ENCODE measurements at places on chromosomes 2 and 18.
A peak's percentile ranks its signal among the peaks of the same experiment; 100 is the strongest.

GRCh38 chr2:241157841-241158545, 7.7 kb downstream of the PPP1R7 start:
- no peak for DNase-seq

- no peak for DNase-seq
Measured at GRCh38 chr2:95303191-95303919, 6.2 kb downstream of the KCNIP3 start.

DNA sequence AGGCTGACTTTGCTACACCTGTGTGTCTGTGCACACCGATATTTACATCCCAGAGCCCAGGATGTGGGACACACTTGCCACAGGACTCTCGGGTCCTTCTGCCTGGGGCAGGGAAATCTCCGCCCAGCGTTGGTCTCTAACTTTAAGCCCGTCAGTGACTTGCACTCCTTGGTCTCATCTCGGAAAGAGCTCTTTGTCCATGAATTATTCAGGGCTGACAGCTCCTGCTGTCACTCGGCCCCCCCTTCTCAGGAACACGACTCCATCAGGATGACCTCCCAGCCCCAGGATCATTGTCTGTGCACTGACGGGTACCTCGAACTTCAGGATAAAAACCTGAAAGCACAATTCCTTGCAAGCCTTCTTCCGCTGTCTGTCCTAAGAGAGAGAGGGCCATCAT, 26.6 kb downstream of the PLB1 start:
- DNase-seq = no peak

GRCh38 chr2:148552675-148553331, 91.7 kb upstream of the EPC2 start:
- no peak for DNase-seq

GRCh38 chr2:230893338-230893737, 28.6 kb downstream of the ITM2C start:
- DNase-seq = no peak

GRCh38 chr2:29463181-29463900, 348.1 kb downstream of the CLIP4 start:
- no peak for DNase-seq

- no peak for DNase-seq
Measured at GRCh38 chr2:63865159-63865799, 23.6 kb downstream of the UGP2 start.

DNA sequence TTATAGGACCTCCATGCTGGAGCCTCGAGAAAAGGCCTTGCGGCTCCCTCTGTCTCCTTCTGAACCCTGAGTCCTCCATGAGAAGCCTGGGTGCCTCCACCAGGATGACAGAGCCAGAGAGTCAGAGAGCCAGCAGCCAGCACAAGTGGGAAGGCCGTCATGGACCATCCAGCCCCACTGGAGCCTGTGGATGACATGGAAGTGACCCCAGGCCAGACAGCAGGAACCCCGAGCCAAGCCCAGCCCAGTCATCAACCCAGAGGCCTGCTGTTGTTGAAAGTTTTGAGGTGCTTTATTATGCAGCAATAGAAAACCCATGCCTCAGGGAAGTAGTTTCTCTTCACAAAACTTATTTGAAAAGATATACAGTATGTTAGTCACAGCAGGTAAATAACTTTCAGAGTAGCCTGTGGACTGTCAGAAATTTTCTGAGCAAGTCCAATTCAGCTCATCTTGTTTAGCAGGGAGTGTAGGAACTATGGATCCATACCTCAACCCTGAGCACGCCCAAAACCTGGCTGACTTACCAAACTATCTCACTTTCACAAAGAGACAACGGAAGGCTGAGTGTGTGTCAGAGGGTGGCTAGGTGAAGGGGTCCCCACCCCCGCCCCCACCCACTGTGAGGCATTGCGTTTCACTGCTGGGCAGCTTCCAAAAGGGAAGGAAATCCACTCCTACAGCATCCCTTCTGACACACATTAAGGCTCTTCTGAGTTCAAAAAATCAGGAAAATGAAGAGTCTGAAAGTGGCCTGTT, 79.9 kb upstream of the NDUFV2 start:
- peak; percentile 27 for DNase-seq

- DNase-seq = no peak
Measured at GRCh38 chr2:156837635-156838370, 401.6 kb downstream of the GPD2 start.

DNA sequence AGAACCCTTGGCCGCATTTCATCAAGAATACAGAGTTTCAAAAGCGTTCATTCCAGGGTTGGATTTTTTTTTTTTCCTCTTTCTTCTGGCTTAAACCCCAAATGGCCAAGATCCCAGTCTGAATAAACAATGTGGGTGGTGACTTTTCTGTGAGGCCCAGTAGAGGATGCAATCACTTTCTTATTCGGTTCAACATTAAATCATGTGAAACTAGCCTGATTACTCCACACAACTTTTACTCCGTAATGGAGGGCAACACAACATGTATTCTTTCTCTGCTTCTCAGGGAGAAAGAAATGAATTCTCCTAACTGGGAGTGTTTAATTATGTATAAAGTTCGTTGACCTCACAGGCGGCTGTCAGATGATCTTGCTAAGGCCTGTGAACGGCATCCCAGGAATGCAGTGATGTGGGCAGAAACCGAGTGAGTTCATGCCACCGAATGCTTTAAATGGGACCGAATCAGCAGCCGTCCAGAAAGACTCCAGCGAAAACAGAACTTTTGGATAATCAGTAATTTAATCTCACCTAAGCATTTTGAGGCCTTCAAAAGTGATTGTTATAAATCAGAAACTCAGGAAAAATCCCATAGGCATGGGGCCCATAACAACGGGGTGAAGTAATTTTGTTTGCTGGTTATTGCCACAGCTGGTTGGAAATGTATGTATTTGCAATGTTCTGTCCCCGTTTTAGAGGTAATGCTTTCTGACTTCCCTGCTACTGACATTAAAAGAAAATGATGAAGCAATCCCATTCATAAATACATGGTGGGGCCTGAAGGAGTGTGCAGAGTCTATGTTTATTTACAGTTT, 81.5 kb downstream of the BCL2 start:
- peak; percentile 35 for DNase-seq

- DNase-seq = no peak
Measured at GRCh38 chr2:220198896-220199295, 571.5 kb downstream of the SLC4A3 start.

- DNase-seq = no peak
Measured at GRCh38 chr2:33052361-33052735, 105.6 kb downstream of the LTBP1 start.

- no peak for DNase-seq
Measured at GRCh38 chr2:49367003-49367402, 212.7 kb upstream of the FSHR start.

GRCh38 chr2:163735685-163736432, at the start of gene FIGN:
FIGN (minus strand) TSS chr2:163736008; CDS start chr2:163734927, 1,081 bp downstream.
- DNase-seq = peak; percentile 89

GRCh38 chr2:95069465-95069864, 44.0 kb downstream of the MAL start:
- DNase-seq = no peak

GRCh38 chr18:43275546-43275945, 1.7 kb downstream of the SYT4 start:
- no peak for DNase-seq

DNA sequence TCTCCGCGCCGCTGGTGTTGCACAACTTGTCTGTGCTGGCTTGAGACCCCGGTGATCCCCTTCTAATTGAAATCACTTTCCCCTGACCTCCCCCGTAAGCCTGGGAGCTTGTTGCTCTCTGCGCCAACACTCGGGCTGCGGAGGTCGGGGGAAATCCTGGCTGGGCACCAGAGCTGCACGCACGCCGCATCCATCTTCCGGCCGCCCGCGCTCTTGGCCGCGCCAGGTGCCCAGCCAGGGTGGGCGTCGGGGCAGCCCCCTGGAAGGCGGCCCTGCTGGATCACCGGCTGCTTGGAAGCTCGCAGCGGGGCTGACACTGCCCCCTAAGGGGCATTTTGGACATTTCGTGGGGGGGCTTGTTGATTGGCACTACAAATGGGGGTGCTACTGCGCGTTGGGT, 280.3 kb upstream of the SKOR2 start:
- no peak for DNase-seq

DNA sequence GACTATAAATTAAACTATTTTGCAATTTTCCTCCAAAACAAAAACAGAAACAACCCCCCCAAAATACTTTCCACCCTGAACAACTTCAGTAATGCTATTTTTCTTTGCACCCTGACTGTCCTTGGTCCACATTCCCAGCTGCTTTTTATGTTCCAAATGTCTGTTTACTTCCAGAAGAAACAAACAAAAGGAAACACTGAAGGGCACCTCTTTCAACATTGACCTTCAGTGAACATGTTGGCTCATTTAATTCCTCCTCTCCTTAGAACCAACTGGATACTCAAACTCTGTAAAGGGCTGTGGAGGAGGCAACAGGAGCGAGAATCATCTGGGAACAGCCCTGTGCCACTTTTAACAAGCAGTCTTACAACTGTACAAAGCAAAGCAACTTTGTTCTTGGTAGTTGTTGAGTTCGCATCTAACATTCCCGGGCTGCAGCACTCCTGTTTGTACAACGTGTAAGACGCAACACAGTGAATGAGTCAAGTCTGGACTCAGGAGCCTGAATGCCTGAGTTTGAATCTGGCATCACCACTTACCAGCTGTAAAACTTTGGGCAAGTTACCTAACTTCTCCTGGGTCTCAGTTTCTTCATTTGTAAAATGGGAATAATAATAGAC, 111.4 kb upstream of the GATA6 start:
- DNase-seq = no peak

- no peak for DNase-seq
Measured at GRCh38 chr2:42191285-42192009, 22.3 kb downstream of the EML4 start.

DNA sequence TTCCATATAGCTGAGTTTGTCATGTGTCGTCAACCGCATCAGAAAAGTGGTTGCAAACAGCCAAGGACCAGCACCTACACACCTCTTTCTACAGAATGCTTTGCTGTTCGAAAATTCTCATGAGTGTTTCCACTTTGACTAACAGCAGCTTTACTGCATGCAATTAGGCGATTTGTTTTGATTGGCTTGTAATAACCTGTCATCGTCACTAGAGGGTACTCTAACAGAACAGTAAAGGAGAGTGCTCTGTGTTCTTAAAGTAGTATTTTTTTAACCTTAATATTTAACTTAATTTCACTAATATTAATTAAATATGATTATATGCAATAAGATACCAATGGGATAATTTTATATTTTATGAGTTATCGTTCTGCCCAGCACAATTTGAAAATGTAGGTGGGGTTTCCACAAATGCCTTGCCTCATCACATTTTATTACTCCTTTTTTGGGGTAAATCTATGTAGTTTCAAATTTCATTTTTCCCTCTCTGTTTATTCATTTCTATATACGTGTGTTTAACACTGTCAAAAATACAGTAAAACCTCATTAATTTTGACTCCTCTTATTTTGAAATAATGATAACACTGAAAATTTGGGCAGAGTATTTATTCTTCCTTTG, 502.2 kb downstream of the NRXN1 start:
- DNase-seq = no peak

GRCh38 chr18:55309249-55309648, 278.7 kb downstream of the TCF4 start:
- DNase-seq = no peak

DNA sequence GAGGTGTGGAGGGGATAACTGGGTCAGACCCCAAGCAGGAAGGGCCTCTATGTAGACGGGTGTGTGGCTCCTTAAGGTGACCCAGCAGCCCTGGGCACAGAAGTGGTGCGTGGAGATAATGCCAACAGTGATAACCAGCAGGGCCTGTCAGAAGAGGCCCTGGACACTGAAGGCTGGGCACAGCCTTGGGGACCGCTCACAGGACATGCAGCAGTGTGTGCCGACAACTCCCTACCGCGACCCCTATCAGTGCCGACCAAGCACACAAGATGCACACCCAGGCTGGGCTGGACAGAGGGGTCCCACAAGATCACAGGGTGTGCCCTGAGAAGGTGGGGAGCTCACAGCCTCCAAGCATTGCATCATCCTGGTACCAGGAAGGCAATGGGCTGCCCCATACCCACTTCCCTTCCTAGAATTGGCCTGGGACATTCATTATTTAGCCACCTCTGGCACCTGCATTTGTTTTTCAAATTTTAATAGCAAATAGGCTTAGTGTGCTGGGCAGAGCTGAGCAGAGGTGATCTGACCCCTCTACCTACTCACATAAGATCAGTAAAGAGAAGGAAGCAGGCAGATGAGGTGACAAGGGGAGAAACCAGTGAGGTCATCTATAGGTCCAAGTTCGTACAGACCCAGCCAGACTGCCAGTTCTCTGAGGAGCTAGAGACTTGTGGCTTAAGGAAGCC, 55.2 kb downstream of the BCL11A start:
- DNase-seq = no peak

- DNase-seq = no peak
Measured at GRCh38 chr2:198220763-198221610, 416.6 kb downstream of the PLCL1 start.

DNA sequence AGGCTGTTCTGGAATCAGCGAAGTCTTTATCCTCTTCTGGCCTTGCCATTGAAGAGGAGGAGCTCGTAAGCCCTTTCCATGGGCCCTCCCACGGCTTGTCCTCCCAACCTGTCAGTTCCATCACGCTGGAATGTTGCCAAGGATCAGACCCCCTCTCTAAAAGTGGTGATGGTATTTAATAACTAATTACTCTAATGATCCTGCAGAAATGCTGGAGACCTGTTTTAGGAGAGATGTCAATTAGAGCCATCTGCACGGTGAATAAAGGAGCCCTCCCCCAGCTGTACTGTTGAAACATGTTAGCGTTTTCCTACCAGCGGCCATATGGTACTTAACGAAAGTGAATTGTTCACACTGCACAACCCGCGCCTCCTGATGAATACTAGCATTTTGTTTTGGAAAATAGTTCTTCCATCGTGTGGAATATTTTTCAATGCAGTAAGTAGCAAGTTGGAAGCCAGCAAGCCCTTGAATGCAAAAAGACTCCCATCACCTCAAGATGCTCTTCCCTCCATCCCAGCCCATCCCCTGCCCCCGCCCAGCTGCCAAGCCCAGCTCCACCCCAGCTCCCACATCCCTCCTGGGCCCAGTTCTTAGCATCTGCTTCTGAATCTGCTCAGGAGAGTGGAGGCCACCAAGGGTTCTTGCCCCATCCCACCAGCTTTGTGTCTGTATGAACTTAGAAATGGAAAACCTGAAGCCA, 145.4 kb downstream of the KLHL29 start:
- no peak for DNase-seq

DNA sequence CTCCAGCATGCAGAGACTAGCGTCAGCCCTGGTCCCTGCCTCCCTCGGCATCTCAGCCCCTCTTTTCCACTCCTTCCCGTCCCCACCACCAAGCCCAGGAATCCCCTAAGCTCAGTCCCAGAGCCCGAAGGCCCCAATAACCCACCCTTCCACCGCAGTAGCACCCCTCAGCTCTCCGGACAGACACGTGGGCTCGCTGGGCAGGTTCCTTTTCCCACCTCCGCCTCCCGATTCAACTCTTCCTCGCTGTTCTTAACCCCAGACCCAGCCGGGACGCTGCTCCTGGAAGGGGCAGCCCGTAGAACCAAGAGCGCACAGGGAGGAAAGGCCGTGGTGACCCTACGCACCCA, 1.4 kb downstream of the IHH start:
- no peak for DNase-seq
